Activated CD4-positive, alpha-beta memory T cell treated with anti-CD3 and anti-CD28 coated beads for 36 hours (primary cell): ENCODE measurements at places on chromosomes 13 and 19. TPM values are rescaled to one million over a fixed set of nuclear protein-coding genes. Genes with fewer than 3 reads are reported as not detected.
A peak's percentile ranks its signal among the peaks of the same experiment; 100 is the strongest.

Gene CEACAM21
- total RNA-seq: 40.9 TPM

Gene NCAN
- 0.05 TPM for total RNA-seq

- no peaks in the 10 kb centered on the region for H3K4me1 ChIP-seq
- H3K27me3 ChIP-seq: no peaks in the 10 kb centered on the region
- H3K4me3 ChIP-seq: no peak overlapping the region
- DNase-seq: no peak
- H3K27ac ChIP-seq: no peak overlapping the region
These were observed 285.8 kb upstream of the KLHL1 start for GRCh38 chr13:70394031-70394548.

GRCh38 chr13:77859450-77859849 lies 59.2 kb downstream of the EDNRB start:
- DNase-seq: no peak
- H3K36me3 ChIP-seq: no peaks in the 10 kb centered on the region
- no peak overlapping the region for H3K27ac ChIP-seq
- no peak overlapping the region for H3K4me3 ChIP-seq

GRCh38 chr19:33727331-33727998 lies 69.2 kb upstream of the KCTD15 start:
- H3K4me1 ChIP-seq: no peaks in the 10 kb centered on the region
- no peaks in the 10 kb centered on the region for H3K36me3 ChIP-seq
- no peak for DNase-seq

GRCh38 chr19:19540715-19541515 lies 2.9 kb downstream of the CILP2 start:
- peak; percentile 91 for DNase-seq
- no peaks in the 10 kb centered on the region for H3K36me3 ChIP-seq
- H3K27ac ChIP-seq: no peak overlapping the region
- peak overlapping the region; percentile 70 for H3K4me3 ChIP-seq
- H3K4me1 ChIP-seq: peaks cover 26% of the 10 kb centered on the region
- peaks cover 5% of the 10 kb centered on the region for H3K27me3 ChIP-seq

- H3K4me1 ChIP-seq: peaks cover 16% of the 10 kb centered on the region
- peaks cover 3% of the 10 kb centered on the region for H3K36me3 ChIP-seq
- H3K4me3 ChIP-seq: no peak overlapping the region
- no peaks in the 10 kb centered on the region for H3K27me3 ChIP-seq
- H3K27ac ChIP-seq: peak overlapping the region; percentile 35
These were observed 2.2 kb downstream of the S1PR2 start for GRCh38 chr19:10228920-10229319.

GRCh38 chr13:41034881-41035280 lies 15.8 kb upstream of the ELF1 start:
- no peak overlapping the region for H3K4me3 ChIP-seq
- H3K27ac ChIP-seq: no peak overlapping the region
- no peak for DNase-seq
- peaks cover 2% of the 10 kb centered on the region for H3K36me3 ChIP-seq

- peak within 1 kb of the TSS; percentile 75 for H3K27ac ChIP-seq
- H3K4me3 ChIP-seq: peak within 1 kb of the TSS; percentile 82
- H3K4me1 ChIP-seq: peaks cover 18% of the 10 kb centered on the region
- H3K36me3 ChIP-seq: no peaks in the 10 kb centered on the region
These were observed at the start of gene MCF2L for GRCh38 chr13:112968910-112969691. TSS of gene MCF2L (plus strand) at chr13:112969214. CDS start at chr13:112969380, 166 bp downstream.

- DNase-seq: peak; percentile 38
- H3K4me1 ChIP-seq: peaks cover 26% of the 10 kb centered on the region
- H3K27me3 ChIP-seq: no peaks in the 10 kb centered on the region
- H3K4me3 ChIP-seq: peak overlapping the region; percentile 81
- H3K27ac ChIP-seq: peak overlapping the region; percentile 82
- H3K36me3 ChIP-seq: peaks cover 17% of the 10 kb centered on the region
These were observed 18.7 kb upstream of the ZNF888 start for GRCh38 chr19:52941941-52942385.

- no peaks in the 10 kb centered on the region for H3K36me3 ChIP-seq
- H3K27me3 ChIP-seq: no peaks in the 10 kb centered on the region
- H3K4me1 ChIP-seq: no peaks in the 10 kb centered on the region
- H3K4me3 ChIP-seq: no peak overlapping the region
- no peak for DNase-seq
These were observed 22.0 kb upstream of the RB1 start for GRCh38 chr13:48281556-48281955.

DNA sequence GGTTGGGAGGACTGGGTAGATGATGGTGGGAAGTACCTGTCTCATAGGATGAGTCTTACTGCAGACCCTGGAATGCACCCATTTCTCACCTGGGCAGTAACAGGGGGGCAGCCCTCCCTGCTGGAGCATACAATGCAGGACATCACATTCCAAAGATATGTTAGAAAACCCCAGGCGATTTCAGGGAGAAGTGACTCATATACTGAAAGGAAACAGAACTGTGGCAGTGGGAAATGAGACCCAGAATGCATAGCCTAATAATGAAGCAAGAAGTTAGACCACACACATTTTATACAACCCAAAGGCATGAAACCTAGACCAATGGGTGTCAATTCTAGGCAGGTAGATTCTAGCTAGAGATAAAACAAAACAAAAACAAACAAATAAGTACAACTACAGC lies 402.7 kb downstream of the IRS2 start:
- no peak overlapping the region for H3K4me3 ChIP-seq
- H3K27me3 ChIP-seq: peaks cover 8% of the 10 kb centered on the region
- no peaks in the 10 kb centered on the region for H3K4me1 ChIP-seq
- H3K36me3 ChIP-seq: no peaks in the 10 kb centered on the region
- H3K27ac ChIP-seq: no peak overlapping the region

DNA sequence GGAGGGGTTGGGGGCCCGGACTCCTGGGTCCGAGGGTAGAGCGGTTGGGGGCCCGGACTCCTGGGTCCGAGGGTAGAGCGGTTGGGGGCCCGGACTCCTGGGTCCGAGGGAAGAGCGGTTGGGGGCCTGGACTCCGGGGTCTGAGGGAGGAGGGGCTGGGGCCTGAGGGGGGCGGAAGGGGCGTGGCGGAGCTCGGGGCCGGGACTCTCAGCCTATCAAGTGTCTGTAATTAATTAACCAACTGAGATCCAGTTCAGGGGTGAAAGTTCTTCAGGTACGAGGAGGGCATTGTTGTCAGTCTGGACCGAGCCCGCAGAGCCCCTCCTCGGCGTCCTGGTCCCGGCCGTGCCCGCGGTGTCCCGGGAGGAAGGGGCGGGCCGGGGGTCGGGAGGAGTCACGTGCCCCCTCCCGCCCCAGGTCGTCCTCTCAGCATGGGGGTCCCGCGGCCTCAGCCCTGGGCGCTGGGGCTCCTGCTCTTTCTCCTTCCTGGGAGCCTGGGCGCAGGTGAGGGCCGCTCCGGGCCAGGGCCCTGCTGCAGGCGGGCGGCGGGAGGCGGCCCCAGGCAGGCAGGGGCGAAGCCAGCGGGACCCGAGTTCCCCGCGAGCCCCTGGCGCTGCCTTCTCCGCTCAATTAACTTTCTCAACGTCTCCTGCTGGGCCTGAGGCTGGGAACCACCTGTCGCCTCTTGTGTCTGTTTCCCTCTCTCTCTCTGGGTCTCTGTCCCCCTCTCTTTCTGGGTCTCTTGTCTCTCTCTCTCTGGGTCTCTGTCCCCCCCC lies 697 bp downstream of the FCGRT start:
- H3K27me3 ChIP-seq: no peaks in the 10 kb centered on the region
- H3K4me1 ChIP-seq: peaks cover 27% of the 10 kb centered on the region
- no peaks in the 10 kb centered on the region for H3K36me3 ChIP-seq
- peak overlapping the region; percentile 79 for H3K4me3 ChIP-seq
- DNase-seq: peak; percentile 50

GRCh38 chr19:32642771-32643170 lies 32.2 kb downstream of the ANKRD27 start:
- H3K4me3 ChIP-seq: no peak overlapping the region
- H3K36me3 ChIP-seq: peaks cover 51% of the 10 kb centered on the region
- H3K27ac ChIP-seq: no peak overlapping the region
- H3K4me1 ChIP-seq: peaks cover 35% of the 10 kb centered on the region
- H3K27me3 ChIP-seq: no peaks in the 10 kb centered on the region

DNA sequence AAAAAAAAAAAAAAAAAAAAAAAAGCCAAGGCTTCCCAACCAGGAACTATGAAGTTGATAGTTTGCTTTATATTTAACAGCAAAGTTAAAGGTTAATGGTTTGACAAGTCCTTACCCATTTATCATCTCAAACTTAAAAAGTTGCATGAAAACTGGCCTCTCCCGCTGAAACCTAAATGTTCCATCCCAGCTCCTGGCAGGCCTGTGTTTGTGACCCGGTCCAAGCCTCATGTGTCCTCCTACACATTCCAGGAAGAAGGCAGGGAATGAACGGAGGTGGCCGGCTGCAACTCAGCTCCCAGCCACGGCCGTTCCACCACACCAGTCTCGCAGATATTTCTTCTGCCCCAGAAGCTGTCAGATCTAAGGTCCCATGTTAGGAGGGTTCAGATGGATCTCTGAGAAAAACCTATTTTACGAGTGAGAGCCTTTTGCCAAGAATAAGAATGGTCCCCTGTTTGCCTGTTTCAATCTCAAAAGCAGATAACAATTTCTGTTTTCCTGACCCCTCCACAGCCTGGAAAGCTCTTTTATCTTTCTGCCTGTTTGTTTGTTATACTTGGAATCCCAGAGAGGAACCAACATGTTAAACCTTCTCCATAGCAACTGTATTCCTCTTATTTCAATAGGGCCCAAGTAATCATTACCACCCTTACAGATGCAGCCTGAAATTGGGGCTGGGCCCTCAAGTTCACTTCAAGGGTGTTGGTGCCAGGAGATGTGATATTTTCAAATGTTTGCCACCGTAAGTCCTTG lies 56.5 kb downstream of the KCTD12 start:
- no peaks in the 10 kb centered on the region for H3K36me3 ChIP-seq
- no peak for DNase-seq
- peaks cover 2% of the 10 kb centered on the region for H3K27me3 ChIP-seq
- no peak overlapping the region for H3K27ac ChIP-seq
- H3K4me1 ChIP-seq: peaks cover 10% of the 10 kb centered on the region
